ENCODE measurements at places on chromosomes 2 and 18. TPM values are rescaled to one million over a fixed set of nuclear protein-coding genes. Genes with fewer than 3 reads are reported as not detected.

LOXL3 gene
- total RNA-seq = 4.8 TPM

DNA sequence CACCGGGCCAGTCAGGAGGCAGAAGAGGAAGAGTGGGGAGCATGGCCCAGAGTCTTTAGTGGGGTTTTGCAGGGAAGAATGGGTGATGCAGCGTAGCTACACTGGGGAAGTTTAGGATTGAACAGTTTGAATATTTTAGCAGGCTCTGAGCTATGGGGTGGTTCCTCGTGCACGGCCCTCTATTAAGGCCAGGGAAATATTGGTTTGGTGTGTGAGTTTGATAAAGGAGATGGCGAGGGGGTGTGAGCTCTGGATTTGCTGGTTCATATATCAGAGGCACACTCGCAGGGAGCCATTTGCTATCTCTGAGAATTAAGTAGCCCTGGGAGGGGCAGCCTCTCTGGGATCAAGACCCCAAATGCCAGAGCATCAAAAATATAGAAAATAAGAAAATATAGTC lies 50.1 kb downstream of the BOLA3 start:
- no peak for DNase-seq

GRCh38 chr18:54222922-54223567 lies 1.4 kb downstream of the MBD2 start:
- DNase-seq = no peak

DNA sequence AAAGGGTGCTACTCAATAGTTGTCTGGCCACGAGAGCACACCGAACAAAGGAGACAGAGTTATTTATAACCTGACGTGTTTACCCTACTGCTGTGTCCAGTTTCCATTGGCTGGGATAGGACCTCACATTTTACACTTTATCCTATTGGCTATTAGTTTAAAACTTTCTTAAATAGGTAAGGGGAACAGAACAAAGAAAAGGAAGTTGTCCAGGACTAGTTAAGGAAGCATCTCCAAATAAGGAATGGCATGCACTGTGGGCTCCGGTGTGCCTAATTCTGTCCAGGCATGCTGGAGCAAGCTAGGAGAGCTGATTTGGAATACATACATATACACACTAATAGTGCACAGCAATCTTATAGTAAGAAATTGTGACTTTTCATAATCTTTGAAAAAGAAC lies 72.2 kb downstream of the CAB39 start:
- DNase-seq = no peak

GRCh38 chr2:26585966-26586365 lies 55.2 kb downstream of the CIB4 start:
- no peak for DNase-seq

DNA sequence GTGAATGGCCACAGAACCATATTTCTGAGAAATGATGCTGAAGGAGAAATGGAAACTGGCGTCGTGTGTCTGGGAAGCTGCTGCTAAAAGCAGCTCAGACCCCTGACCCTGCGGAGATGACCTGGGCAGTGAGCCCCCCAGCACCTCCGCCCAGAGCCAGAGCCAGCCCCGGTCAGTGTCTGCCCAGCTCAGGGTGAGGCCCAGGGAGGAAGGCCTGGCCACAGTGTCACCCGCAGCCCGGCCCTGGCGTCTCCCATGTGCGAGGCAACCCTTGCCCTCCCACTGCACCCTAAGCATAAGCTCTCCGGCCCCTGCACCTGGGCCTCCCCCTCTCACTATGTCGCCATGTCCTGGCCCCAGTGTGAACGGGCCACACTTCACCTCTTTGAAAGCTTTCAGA lies 502.8 kb downstream of the EIPR1 start:
- no peak for DNase-seq

DNA sequence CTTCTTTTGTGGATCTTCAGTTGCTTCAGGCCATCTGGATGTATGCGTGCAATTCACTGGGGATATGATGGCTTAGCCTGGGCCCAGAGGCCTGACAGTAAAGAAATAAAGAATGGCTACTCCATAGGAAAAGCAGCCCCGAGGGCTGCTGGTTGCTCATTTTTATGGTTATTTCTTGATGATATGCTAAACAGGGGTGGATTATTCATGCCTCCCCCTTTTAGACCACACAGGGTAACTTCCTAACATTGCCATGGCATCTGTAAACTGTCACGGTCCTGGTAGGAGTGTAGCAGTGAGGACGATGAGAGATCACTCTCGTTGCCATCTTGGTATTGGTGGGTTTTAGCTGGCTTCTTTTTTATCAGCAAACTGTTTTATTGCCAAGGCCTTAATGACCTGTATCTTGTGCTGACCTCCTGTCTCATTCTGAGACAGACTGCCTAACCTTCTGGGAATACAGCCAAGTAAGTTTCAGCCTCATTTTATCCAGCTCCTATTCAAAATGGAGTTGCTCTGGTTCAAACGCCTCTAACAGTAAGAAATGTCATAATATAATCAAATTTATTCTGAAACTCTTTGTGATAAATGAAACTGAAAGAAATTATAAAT lies 60.5 kb downstream of the DSEL start:
- DNase-seq = no peak

TRPM8 gene
- total RNA-seq = not detected

DNA sequence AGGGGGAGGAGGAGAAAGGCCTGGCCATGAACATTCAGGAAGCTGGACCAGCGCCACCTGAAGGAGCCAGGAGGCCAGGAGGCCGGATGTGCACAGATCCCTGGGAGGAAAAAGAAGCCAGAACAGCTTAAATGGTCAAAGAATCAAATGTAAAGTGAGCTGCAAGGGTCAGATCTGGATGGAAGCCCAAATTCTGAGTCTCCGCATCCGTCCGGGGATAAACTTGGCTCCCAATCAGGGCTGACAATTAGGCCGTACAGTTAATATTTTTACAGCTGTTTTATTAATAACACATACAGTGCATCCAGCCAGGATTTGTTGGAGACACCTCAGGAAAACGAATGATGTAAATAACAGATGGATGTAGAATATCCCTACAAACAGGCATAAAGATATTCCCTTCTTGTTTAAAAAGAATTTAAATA lies 495.1 kb upstream of the TCF4 start:
- DNase-seq = peak; percentile 57

GRCh38 chr2:30262716-30263309 lies 31.5 kb downstream of the LBH start:
- no peak for DNase-seq

DNA sequence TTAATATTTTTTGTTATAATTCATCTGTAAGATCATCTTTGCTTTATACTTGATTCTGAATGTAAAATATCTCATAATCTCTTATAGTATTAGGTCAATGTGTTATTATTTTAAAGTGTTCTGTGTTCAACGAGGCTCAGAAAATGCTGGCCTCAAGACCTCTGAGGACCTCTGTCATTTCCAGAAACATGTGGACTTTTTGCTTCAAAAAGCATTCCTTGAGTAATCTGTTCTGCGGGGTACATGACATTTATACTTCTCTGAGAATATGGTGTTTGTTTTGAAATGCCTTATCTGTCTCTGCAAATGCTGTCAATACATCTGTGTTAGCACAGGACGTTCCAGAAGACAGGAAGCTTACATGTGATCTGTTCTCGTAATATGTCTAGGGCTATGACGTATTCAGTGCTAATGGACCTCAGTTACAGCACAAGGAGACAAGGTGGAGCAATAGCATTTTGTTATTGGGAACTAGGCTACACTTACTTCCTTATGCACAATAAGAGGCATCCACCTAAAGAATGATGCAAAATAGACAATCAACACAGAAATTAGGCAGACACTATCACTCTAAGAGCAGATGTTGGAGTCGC lies 37.6 kb upstream of the IL1RL1 start:
- DNase-seq = no peak

DNA sequence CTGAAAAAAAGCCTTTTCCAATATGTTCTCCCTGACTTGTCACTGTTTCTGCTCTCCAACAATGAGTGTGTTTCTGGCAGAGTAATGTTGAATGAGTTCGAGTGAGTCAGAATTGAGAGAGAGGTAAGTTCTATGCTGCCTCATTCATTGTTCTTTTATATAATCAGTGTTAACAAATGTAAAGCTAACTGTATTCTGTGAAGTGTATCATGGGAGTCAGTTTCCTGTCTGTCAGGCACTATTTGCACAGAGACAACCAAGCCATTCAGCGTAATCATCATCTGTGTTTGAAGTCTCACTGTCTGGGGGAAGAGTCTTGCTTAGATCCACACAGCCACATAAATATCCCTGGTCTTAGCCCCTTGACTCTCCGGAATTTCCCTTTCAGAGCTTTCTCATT lies 22.0 kb upstream of the UPP2 start:
- no peak for DNase-seq

HJURP gene
- 0.41 TPM for total RNA-seq

GRCh38 chr2:195574312-195574711 lies 82.7 kb upstream of the SLC39A10 start:
- DNase-seq = no peak

ARMC9 gene
- 1.7 TPM for total RNA-seq

LYG2 gene
- total RNA-seq = not detected

All from Right ventricle myocardium inferior (tissue), 1 donor.